ENCODE measurements at places on chromosomes 12 and 14.

- H3K27ac ChIP-seq: no peak overlapping the region
- H3K4me3 ChIP-seq: no peak overlapping the region
- no peaks in the 10 kb centered on the region for H3K27me3 ChIP-seq
Measured at GRCh38 chr14:100049220-100049619, 16.0 kb upstream of the EVL start.

DNA sequence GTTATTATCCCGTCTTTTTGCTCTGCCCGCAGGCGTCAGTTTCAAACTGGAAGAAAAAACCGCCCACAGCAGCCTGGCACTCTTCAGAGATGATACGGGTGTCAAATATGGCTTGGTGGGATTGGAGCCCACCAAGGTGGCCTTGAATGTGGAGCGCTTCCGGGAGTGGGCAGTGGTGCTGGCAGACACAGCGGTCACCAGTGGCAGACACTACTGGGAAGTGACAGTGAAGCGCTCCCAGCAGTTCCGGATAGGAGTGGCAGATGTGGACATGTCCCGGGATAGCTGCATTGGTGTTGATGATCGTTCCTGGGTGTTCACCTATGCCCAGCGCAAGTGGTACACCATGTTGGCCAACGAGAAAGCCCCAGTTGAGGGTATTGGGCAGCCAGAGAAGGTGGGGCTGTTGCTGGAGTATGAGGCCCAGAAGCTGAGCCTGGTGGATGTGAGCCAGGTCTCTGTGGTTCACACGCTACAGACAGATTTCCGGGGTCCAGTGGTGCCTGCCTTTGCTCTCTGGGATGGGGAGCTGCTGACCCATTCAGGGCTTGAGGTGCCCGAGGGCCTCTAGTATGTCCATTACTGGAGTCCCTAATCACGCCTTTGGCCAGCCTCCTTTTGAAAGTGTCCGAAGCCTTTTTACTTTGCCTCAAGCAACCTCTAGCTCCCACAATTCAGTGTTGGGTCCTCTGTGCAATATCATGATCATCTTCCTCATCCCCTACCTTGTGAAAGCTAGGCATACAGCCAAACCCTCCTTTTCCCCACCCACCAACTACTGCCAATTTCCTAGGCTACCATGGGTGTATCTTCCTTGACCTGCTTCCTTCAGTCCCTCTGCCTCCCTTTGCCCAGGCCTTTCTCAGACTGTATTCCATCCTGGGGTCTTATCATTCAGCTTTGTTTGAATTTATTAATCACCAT lies 891 bp downstream of the SPRYD4 start:
- H3K27me3 ChIP-seq: no peaks in the 10 kb centered on the region
- H3K4me3 ChIP-seq: peak overlapping the region; percentile 89
- no peak for DNase-seq
- H3K4me1 ChIP-seq: peaks cover 10% of the 10 kb centered on the region
- peak overlapping the region; percentile 67 for H3K27ac ChIP-seq

- no peaks in the 10 kb centered on the region for H3K27me3 ChIP-seq
- no peaks in the 10 kb centered on the region for H3K4me1 ChIP-seq
- no peak overlapping the region for H3K4me3 ChIP-seq
Measured at GRCh38 chr12:3723916-3724805, 28.7 kb downstream of the CRACR2A start.

- H3K4me3 ChIP-seq: no peak overlapping the region
- peaks cover 5% of the 10 kb centered on the region for H3K4me1 ChIP-seq
- H3K36me3 ChIP-seq: no peaks in the 10 kb centered on the region
Measured at GRCh38 chr12:76252031-76252430, 96.2 kb downstream of the BBS10 start.
